Stimulated activated CD4-positive, alpha-beta T cell treated with anti-CD3 and anti-CD28 coated beads, Interleukin-15, amount 100 ng/mL, for 1 hour (primary cell): ENCODE measurements at places on chromosomes 2 and 18.
A peak's percentile ranks its signal among the peaks of the same experiment; 100 is the strongest.

DNA sequence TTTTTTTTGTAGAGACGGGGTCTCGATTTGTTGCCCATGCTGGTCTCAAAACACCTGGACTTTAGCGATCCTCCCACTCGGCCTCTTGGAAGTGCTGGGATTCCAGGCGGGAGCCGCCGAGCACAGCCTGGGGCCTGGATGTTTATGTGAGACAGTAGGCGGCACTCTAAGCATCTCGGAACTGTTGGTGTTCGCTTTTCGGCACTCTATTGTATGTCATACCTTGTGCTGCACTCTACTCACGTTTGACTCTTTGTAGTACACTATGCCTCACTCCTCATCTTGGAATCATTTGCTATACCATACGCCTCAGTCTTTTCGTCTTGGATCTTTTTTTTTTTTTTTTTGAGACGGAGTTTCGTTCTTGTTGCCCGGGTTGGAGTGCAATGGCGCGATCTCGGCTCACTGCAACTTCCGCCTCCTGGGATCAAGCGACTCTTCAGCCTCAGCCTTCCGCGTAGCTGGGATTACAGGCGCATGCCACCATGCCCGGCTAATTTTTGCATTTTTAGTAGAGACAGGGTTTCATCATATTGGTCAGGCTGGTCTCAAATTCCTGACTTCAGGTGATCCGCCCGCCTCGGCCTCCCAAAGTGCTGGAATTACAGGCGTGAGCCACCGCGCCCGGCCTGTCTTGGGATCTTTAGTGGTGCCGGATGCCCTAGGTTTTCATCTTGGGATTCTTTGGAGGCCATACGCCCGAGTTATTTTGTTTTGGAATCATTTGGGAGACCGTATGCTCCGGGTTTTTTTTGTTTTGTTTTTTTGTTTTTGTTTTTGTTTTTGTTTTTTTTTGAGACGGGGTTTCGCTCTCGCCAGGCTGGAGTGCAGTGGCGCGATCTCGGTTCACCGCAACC is 24.2 kb upstream of the ZDBF2 start:
- no peak for DNase-seq

DNA sequence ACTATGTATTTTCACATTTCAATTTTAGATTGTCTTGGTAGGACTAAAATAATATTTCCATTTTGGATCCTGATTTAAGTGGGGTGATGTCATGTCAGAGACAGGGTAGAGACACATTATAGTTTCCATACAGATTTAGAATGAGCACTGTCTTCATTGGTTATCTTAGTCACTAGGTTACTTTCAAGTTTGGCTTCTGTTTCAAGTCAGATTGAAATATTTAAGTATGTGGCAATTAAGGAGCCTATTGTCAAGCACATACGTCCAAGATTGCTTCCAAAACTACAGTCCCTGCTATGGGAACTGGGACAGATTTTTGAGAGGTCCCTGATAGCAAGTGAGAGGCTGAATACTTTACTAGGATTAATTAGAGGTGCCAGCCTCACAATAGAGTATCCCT is 89.2 kb upstream of the FAM117B start:
- DNase-seq: no peak

- DNase-seq: no peak
Measured at GRCh38 chr2:97812931-97813330, 99.6 kb downstream of the ZAP70 start.

GRCh38 chr2:89848114-89848513 is 1156.6 kb downstream of the RPIA start:
- no peak for DNase-seq

GRCh38 chr18:79515944-79516351 is 120.2 kb downstream of the NFATC1 start:
- no peak for DNase-seq

DNA sequence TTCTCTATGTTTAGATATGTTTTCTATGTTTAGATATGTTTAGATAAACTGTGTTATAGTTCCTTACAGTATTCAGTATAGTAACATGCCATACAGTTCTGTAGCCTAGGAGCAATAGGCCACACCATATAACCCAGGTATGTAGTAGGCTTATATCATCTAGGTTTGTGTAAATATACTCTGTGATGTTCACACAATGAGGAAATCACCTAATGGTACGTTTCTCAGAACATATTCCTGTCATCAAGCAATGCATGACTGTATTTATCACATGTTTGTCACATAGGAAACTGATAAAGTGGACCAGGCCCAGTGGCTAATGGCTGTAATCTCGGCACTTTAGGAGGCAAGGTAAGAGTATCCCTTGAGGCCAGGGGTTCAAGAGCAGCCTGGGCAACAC is 44.0 kb downstream of the RNF138 start:
- no peak for DNase-seq

DNA sequence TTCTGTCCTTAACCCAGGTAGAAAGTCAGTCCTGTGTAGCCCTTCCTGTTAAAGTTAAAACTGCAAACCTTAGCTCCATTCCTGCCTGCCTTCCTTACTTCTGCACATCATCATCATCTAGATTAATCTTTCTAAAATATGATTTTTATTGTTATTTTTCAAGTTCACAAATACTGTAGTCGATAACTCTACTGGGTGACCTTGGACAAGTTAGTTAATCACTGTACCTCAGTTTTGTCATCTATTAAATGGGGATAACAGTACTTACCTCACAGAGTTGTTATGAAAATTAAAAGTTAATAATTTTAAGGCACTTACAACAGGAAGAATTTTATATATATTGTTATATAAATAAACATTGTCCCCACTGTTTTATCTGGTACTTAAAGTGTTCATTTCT is 2.5 kb upstream of the YPEL5 start:
- no peak for DNase-seq

DNA sequence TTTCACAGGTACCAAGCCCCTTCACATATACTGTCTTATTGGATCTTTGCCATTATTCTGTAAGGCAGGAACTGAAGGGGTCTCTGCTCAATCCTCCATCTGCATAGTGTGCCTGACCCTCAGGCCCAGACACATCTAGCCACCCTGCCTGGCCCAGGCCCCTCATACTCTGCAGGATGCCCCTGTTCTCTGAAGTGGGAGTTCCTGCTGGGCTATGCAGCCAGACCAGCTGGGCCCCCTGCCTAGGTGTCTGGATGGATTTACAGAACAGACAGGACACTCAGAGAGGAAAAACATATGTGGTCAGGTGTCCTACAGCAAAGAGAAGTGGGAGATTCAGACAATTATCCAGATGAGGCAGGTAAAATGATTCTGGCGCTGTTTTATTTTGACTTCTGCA is 42.0 kb downstream of the SLC4A5 start:
- no peak for DNase-seq

GRCh38 chr2:69185807-69186206 is 172.8 kb downstream of the ANTXR1 start:
- DNase-seq: no peak

- no peak for DNase-seq
Measured at GRCh38 chr2:46644690-46645385, 165.5 kb downstream of the TMEM247 start.

DNA sequence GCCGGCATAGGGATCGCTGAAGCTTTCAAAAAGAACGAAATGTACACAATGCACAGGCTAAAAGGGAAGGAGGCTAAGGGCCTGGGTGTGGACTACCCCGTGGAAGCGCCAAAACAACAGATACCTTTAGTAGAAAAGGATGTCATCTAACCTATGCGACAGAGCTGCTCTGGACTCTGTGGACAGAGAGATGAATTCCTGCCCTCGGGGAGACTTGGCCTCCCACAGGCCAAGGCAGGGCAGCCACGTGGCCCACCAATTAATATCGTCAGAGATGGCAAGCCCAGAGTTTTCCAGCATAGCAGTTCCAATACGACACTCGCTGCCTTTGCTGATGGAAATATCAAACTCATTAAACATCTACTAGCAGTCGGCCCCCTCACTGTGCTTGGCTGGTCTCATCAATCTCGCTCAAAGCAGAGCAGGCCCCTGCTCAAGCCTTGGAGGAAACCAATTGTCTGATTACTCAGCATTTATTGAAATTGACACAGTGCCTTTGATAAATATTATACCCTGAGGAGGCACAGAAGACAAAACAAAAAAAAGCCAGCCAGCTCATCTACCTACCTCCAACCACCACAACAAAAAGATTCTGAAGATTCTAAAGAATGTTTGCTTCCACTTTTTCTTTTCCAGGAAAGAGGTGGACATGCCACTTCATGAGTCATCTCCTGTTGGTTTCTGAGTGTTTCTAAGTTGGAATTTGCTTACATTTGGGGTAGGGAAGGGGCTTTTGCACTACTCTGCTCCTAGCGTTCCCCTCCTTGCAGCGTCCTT is 79.0 kb upstream of the ACAA2 start:
- no peak for DNase-seq

GRCh38 chr2:176130147-176130956 is 847 bp downstream of the HOXD8 start:
- no peak for DNase-seq

GRCh38 chr18:23172591-23173380 is 37.5 kb downstream of the CABLES1 start:
- DNase-seq: no peak

DNA sequence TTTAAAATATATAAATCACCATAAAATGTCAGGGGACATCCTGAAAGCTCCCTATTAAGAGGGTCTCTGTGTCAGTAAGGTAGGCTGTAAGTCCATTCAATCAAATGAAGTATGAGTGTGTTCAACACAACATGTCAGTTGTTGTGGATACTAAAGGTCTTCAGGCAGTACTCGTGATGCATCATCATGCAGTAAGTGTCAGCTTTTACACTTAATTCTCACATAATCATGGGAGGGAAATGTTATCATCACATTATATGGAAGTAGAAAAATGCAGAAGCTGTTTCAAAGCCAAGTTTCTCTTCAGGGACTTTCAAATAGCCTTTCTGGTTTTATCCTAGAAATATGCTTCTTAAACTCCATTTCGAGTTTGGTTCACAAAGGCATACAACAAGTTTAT is 477.1 kb upstream of the ID2 start:
- no peak for DNase-seq

DNA sequence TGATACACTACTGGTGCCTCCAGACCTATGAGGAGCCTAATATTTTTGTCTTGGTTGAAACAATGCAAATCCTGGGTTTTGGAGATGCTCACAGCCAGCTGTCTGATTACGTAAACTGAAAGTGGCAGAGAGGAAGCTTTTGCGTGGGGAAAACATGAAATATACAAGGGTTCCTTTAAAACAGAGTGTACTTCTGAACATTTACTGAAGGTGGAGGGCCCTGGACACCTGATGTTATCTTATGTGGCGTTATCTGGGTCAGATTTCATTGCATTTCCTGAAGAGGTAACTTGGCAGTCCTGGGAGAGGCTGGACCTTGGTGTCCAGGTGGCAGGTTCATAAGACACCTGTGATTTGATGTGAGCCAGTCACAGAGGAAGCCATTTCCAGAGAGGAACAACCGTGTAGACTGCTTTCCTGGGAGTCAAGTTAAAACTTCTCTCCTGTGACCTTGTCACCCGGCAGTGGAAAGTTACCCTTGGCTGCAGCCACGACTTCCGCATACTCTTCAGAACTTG is 105.0 kb downstream of the NEDD4L start:
- no peak for DNase-seq

GRCh38 chr2:159902722-159903121 is 104.7 kb upstream of the CD302 start:
- no peak for DNase-seq

GRCh38 chr2:61179701-61180639 is 18.0 kb downstream of the C2orf74 start:
- no peak for DNase-seq

DNA sequence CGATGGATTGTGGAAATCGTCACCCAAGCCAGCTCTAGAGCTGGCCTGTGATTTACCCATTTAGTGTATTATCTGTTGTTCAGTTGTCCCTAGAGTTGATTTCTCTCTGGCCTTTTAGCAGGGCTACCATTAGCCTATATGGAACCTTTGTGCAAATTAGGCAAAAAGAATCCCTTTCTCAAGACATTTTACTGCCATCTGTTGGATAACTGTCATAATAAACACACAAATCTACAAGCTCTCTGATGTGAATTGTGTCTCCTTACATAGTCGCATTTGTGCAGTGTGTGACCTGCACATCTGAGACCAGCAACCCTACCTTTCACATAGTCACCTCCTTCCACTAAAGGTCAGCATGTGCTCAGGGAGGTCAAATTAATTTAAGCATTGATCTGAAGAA is 34.0 kb downstream of the LOXHD1 start:
- DNase-seq: no peak

- no peak for DNase-seq
Measured at GRCh38 chr18:26813043-26813442, 52.5 kb downstream of the AQP4 start.

GRCh38 chr2:148596018-148596417 is 48.5 kb upstream of the EPC2 start:
- DNase-seq: no peak

DNA sequence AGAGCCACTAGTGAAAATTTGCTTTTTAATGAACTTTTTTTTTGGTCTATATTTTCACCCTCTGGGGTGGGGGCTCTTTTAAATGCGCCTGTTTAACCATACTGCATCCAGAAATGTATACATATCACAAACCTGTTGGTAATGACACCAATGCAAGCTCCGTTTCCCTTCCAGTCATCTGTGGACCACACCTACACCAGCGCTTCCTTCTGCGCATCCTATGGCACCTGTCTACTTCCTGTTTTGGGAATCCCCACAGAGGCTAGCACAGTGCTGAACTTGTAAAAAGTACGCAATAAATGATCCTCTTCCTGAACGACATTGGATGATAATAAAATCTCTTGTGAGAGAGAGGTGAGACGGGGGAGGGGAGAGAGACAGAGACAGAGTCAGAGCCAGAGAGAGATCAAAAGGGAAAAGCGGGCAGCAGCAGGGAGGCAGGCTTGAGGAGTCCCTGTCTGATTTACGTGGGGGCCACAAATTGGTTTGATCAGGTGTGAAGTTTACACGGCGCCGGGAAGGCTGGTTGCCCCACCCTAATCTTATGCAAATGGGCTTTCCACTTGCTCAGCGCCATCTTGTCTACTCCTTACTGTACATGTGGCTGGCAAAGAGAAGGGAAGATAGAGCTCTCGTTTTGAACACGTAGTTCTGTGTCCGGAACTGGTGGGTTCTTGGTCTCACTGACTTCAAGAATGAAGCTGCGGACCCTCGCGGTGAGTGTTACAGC is 38.1 kb upstream of the SLC38A11 start:
- no peak for DNase-seq

GRCh38 chr2:158905341-158905740 is 63.1 kb upstream of the TANC1 start:
- DNase-seq: no peak

GRCh38 chr2:174634130-174635014 is 36.8 kb upstream of the WIPF1 start:
- DNase-seq: peak; percentile 20

DNA sequence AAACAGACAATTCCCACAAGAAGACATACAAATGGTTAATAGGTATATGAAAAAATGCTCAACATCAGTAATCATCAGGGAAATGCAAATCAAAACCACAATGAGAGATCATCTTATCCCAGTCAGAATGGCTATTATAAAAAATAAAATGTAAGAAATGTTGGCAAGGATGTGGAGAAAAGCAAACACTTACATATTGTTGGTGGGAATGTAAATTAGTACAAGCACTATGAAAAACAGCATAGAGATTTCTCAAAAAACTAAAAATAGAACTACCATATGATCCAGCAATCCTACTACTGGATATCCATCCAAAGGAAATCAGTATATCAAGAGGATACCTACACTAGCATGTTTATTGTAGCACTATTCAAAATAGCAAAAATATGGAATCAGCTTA is 186.6 kb downstream of the NOL4 start:
- no peak for DNase-seq

- no peak for DNase-seq
Measured at GRCh38 chr18:54928236-54928635, 31.0 kb downstream of the CCDC68 start.

GRCh38 chr2:152005607-152006006 is 93.2 kb downstream of the CACNB4 start:
- no peak for DNase-seq

GRCh38 chr18:8260319-8260718 is 348.9 kb upstream of the RAB12 start:
- no peak for DNase-seq
